Transverse colon (tissue), 4 donors: ENCODE measurements at places on chromosomes 12 and 14.

GRCh38 chr12:77725611-77726010 lies 105.1 kb upstream of the NAV3 start:
- no peak for DNase-seq

GRCh38 chr14:71705460-71705859 lies 226.8 kb upstream of the RGS6 start:
- no peak for DNase-seq

GRCh38 chr12:92068459-92068858 lies 77.2 kb downstream of the BTG1 start:
- no peak for DNase-seq

DNA sequence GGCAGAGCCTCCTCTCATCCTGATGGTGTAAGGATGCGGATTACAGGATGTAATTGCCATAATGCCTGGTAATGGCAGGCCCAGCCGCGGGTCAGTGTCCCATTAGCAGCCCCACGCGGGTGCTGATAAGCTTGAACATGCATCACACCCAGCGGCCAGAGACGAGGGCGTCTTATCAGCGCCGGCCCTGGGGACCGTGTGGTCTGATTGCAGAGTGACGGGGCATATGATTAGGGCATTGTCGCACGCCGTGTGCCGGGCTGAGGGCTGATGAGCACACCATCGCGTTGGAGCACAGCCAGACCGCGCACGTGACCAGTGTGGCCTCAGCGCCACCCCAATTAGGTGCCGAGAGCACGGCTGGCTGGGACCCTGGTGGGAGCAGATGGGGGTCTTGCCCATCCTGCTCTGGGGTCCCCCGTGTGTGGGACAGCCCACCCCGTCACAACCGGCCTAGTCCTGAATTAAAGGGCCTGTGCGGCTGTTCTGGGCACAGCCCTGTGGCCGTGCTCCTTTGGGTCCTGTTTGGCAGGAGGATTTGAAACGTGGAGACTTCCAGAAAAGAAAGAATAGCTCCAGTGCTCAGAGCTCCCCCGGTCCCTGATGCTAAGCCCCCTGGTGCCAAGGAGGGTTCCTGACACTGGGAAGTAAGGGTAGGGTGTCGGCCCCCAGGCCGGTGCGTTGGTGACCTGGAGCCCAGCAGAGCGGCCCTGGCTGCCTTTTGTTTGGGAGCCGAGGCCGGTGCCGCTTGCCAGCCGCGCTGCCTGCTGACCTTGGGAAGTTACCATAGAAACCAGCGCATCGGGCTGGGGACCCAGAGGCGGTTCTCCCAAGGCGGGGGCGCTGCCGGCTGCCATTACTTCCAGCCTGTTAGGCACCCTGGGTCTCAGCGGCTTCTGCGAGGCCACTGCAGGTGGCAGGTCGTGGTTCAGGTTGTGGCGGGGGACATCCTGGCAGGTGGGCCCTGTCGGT lies 20.7 kb downstream of the KIF26A start:
- DNase-seq: no peak

GRCh38 chr12:8157484-8158198 lies 826 bp downstream of the ZNF705A start:
- DNase-seq: no peak

DNA sequence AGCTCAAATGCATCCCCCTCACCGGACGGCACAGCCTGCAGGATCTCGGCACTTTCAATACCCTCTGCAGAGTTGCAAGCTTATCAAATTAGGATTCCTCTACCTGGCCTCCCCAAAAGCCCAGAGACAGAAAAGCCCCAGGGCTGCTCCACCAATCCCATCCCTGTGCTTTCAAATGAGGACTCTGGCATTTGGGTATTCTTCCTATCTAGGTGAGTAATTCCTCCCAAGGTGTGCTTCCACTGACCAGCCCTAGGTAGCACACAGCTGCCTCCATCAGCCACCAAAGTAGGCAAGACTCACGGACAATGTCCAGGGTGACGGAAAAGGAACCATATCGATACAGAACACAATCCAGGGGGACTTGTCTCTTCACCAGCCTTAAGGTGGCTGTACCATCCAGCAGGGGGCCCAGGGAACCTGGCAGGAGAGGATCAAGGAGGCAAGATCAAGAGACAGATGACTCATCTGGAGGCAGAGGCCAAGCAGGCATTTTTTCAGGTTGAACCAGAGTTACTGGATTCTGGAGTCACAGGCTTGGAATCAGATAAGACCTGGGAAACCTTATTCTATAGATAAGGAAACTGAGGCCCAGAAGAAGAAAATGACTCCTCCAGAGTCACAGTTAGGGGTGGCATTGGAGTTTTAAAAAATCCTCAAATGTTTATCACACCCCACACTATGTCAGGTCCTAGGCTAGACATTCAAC lies 9.9 kb downstream of the PMEL start:
- DNase-seq: peak; percentile 27

GRCh38 chr12:7868391-7868790 lies 4.3 kb downstream of the SLC2A14 start:
- DNase-seq: no peak

- no peak for DNase-seq
Measured at GRCh38 chr12:47302111-47302671, 222.4 kb upstream of the AMIGO2 start.

DNA sequence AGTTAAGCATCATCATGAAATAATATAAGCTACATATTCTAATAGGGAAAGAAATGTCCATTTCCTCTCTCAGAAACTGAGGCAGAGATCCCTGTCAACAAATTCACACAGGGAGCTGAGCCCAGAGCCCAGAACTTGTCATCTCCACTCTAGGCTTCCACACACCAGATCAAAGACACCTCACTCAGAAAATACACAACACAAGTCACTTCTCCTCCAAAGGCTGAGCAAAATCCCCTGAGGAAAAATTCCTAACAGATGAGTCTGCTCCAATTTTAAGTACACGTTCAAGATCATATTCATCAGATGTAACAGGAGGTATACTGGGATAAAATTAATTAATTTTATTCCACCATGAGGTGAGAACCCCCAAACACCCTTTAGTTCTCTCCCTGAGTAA lies 227.3 kb downstream of the DPF3 start:
- DNase-seq: no peak

DNA sequence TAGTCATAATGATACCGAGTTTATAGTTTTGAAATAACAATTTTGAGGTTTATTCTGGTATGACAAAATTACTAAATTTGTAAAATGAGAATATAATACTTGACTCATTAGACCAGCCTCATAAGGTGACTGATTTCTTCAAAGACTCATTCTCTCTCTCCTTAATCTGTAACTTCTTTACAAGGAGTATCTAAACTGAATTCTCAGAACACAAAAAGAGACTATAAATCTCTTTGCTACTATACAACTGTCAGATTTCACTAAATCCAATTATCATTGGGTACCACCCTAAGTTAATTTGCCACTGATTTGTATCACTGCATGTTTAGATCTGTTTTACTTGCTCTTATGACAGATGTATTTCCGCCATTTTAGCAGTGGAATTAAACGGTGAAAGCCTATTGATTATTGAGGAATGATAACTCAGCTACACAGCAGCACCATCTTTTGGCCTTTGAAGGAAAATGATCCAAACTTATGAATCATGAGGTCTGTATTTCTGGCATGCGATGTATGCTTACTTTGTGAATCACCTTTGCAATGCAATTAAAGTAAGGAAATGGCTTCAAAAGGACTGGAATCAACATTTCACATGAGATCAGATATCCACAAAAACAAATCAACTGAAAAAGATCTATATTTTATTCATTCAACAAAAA lies 161.2 kb downstream of the RERGL start:
- DNase-seq: no peak

DNA sequence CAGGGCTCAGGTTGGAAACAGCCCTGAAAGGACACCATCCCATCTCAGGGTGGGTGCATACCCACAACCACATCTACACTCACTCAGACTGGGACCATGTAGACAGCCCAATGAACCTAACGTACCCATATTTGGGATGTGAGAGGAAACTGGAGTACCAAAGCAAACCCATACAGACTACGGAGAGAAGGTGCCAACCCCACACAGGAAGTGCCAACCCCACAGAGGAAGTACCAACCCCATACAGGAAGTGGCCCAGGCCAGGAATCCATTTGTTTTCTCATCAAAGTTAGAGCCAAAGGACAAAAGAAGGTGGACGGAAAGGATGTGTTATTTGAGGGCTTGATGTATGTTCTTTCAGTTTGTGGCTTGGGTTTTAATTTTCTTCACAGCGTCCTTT lies 19.5 kb upstream of the SPIC start:
- no peak for DNase-seq

GRCh38 chr12:118711185-118711584 lies 270.2 kb upstream of the SRRM4 start:
- no peak for DNase-seq

- peak; percentile 50 for DNase-seq
Measured at GRCh38 chr14:77133720-77134338, 7.8 kb downstream of the ZDHHC22 start.

DNA sequence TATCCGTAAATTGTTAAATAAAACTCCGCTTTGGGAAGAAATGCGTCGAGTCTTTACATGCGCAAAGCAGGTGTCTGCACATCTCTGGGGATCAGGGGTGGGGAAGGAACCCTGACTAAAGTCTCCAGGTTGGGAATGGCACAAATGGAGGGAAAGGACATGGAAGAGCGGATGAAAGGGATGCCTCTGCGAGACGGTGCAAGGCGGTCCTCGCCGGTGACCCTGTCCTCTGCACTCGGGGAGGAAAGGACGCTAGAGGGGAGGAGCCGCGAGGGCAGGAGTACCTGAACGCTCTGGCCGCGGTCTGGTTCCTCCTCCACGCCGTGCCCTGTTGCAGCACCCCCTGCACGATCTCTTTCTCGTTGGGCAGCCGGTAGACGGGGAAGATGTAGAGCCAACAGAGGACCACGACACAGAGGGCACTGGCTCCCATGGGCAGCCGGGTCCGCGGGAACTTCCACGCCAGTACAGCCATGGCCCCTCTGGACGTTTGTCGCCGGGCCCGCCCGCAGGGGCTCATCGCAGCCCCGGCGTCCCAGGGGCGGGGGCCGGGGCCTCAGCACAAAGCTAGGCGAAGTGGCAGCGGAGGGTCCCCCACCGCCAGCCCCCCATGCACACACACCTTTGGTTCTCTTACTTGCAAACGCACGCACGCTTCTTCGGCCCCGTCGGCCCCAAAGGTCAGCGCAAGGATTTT lies 646 bp downstream of the ST8SIA1 start:
- peak; percentile 11 for DNase-seq

GRCh38 chr14:35503646-35504045 lies 30.3 kb upstream of the INSM2 start:
- no peak for DNase-seq

DNA sequence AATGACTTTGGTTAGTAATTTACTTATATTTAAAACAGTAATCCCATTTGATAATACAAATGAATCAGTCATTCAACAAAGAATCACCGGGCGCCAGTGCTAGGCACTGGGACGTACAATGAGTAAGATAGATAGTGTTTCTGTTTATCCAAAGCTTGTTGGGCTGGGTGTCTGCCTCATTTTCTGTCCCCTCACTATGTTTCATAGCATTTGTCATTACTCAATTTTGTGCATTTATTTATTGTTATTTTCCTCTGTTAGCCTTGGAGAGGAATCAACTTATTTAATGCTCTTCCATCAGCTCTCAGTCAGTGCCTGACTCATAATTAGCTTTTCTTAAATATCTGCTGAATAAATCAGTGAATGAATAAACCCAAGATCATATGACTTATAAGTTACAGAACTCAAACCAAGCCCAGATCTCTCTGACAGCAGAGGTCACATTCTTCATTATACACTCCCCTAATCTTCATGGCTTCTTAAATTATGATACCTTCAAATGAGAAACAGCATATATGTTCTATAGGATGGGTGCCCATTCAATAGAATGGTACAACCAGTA lies 86.2 kb downstream of the TSPAN8 start:
- DNase-seq: no peak

DNA sequence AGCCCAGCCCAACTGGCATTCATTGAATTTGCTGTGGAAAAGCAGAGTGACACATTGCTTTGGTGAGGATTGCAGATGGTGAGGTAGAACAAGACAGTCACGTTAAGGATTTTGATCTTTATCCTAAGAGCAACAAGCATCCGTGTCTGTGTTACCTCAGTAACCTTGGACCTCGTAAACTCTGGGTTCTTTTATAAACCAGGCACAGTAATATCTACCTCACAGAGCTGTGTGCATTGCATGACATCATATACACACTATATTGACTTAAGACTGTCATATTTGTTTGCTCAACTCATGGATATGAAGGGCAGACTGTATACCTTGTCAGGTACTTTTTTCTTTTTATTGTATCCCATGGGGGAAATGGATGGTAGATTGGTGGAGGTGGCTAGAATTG lies 156.2 kb downstream of the ETV6 start:
- no peak for DNase-seq
